GOT3 (cell line): ENCODE measurements at places on chromosomes 12 and 14.

- no peak for DNase-seq
These were observed 424.2 kb downstream of the ETNK1 start for GRCh38 chr12:23049180-23049579.

- no peak for DNase-seq
These were observed 165.4 kb upstream of the TMEM260 start for GRCh38 chr14:56414236-56414635.

DNA sequence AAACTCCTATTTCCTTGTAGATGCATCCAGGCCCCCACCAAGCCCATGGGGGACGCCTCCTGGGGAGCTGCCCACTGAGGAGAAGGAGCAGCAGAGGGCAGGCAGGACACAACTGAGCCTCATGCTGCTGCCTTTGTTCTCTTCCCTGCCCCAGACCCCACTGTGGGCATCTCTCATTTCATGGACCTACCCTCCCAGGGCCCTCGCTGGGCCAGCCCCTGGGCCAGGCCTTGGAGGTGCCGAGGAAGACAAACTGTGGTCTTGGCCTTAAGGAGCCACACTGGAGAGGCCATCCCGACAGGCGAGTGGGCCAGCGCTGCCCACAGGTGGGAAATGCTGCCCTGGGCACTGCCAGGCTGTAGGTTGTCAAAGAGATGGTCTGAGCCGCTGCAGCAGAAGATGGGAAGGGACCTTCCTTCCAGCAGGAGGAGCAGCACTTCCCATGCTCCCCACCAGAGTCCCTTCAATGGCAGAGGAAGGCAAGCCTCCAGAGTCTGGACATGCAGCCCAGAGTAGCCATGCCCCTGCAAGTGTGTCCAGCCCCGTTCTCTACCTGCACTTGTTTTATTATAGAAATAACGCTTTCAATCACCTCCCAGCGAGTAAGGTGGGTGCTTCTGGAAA is 147.4 kb downstream of the BCL11B start:
- no peak for DNase-seq

GRCh38 chr14:42470427-42470719 is 863.7 kb downstream of the LRFN5 start:
- no peak for DNase-seq

DNA sequence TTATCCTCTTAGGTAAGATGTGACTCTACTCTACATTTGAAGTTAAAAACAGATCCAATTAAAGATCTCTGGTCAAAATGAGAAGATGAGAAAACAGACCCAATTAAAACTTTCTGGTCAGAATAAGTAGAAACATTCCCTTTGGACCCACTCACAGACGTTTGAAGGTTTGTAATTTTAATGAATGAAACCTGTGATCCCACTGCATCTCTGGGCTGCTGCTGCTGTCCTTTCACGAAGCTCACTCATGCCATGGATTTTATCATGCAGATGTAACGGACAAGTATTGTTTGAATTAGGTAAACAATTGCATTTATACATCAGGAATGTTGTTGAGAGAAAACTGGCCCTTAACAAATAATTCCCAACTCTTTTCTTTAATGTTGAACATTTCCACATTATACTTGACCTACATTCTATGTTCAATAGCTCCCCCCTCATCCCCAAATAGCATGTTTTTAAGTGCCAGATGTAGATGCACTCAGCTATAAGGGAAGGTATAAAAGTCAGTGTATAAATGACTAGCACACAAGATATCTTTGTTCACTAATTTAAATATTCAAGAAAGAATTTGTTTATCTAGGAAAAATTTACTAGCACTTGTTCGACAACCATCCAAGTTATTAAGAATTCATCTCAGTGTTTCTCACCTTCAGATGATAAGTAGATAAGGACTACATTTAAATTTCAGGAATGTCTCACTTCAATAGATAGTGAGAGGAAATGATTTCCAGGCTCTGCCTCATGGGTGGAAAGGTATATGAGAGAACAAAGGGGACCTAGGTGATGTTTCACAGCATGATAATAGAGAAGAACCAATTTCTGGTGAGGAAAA is 202.3 kb upstream of the LMNTD1 start:
- no peak for DNase-seq
